ENCODE measurements at places on chromosomes 4 and X.

DNA sequence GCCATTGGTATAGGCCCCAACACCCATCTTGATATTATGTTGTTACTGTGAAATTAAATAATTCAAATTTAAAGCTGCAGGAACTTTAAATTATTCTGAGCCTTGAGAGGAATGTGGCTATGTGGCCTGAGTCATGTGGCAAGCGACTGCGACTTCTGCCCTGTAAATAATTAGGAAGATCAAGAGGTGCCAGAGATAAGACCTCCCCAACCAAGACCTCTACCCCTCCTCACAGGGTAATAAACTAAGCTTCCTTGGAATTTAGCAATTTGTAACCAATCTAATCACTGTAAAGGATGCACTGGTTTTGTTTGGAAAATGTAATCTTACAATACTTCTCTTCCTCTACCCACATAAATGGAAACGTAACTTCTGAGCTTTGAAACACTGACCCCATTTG, 501.9 kb downstream of the RAPGEF2 start:
- DNase-seq = no peak

DNA sequence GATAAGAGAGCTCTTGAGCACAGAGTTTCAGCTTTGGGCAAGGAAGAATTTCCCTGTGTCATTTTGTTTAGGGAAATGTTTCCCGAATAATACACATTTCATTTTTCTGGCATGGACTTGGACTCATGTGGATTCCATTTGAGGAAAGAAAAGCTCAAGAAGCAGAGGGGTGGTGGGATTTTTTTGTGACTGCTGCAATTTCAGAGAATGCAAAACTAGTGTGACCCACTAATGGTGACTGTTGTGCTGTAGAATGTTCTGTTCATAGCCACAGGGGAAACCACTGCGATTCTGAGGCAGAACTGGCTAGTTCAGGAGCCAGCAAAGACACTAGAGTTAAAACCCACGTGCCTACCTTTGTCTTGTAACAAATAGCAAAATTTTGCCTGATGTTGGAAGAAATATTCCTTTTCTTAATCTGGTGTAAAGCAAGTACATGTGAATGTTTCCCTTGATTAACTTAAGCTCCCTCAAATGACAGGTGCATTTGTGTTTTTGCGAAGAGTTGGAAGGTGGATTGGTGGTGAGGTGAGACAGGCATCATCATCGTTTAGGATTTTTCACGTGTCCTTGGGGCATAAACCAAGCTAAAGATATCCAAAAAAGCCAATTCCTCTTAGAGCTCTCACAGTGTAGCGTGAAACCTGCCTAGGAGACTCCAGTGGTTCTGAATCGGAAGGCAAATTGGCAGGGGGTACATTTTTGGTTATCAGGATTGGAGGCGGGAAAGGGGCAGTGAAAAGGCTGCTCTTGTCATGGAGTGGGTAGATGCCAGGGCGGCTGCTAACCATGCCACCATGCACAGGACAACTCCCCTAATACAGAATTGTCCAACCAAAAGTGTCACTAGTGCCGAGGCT, 38.0 kb upstream of the FAM9C start:
- DNase-seq = no peak

DNA sequence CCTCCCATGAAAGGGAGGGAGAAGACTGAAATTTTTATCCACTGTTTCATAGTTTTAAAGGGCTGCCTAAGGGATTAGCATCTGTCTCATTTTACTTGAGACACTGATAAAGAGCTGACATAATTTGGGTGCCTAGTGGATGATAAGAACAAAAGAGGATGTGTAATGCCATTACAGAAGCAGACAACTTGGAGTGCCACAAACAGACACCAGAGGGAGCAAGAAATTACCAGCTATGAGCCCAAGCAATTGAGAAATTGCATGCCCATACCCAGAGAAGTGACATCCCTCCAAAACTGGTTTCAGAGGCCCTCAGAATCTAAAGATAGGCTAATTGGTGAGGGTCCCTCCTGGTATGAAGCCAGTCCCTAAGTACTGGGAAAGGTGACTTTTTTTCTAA, 38.5 kb upstream of the POU3F4 start:
- no peak for DNase-seq

DNA sequence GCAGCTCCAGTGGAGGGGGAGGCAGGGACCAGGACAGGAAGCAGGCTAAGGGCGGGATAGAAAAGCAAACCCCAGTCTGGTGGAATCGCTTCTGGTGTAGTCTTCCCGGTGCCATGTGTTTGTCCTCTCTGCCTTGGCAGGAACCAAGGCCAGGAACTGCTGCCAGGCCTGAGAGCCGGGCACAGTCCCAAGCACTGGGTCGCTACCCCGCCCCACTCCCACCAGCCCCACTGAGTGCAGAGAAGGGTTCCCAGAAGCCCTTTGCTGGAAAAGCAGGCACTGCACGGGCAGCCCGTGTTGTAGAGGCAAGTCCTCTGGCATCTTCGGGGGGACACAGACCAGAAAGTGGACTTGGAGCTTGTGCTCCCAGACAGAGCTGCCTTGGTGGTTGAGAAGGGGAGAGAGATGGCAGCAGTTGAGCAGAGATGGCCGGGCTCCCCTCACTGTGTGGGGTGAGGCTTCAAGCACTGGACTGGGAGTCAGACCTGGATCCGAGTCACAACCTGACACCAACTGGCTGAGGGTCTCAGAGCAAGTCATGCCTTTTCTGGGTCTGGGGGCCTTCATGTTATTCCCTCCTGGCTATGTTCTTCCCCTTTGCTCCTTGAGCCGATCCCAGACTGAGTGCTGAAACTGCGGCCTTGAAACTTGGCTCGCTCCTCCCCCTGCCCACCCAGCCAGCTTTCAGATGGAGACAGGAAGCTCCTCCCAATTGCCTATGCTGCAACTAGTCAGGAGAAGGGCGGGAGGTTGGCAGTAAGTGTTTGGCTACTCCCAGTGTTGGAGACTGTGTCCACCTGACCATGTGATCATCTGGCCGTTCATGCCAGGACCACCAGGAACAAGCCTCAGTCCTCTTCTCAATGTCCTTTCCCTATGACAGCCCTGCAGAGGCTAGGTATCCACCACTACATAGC, 59.7 kb upstream of the MTM1 start:
- no peak for DNase-seq

DNA sequence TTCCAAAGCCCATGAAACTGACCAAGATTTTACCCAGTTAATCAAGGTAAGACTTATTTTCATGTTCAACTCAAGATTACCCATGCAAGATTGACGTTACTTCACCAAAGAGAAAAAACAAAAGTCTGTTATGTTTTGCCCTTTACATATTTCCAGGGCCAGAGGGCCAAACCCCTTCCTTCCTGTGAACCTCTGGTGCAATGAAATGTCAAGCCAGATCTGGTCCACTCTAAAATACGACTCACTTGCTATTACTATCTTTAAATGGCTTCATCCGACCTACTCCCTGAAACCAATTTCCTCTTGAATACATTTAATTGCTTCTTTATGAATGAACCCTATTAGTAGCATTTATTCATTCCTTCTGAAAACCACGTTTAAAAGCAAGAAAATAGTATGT, 33.0 kb downstream of the TSPAN5 start:
- DNase-seq = no peak

DNA sequence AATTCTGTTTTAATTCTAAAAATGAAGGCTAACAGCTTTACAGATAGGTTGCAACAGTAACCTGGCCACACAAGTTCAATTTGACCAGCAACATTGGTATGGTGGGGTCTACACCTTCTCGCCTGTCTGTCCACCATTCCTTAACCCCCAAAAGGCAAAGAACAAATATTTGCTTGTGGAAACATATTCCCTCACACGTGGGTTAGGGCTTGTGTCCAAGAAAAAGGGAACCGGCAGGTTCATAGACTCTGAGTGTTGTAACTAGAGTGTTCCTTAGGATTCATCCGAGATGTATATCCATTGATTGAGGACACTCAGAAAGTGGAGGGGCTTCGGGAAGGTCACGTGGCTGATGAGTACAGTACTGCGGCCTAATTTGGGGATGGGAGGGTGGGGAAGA, 54.1 kb downstream of the C4orf51 start:
- DNase-seq = no peak
